Stomach (tissue), 19 donors: ENCODE measurements at places on chromosomes 3 and 15. TPM values are rescaled to one million over a fixed set of nuclear protein-coding genes. Genes with fewer than 3 reads are reported as not detected.

The MGLL gene
- total RNA-seq = 118 TPM

The RBSN gene
- total RNA-seq = 46.7 TPM

The VWA5B2 gene
- total RNA-seq = 1.2 TPM

GRCh38 chr3:132116601-132117000 lies 81.8 kb upstream of the CPNE4 start:
- no peak overlapping the region for H3K4me3 ChIP-seq
- DNase-seq = no peak
- H3K27ac ChIP-seq = no peak overlapping the region
- H3K4me1 ChIP-seq = no peaks in the 10 kb centered on the region
- no peaks in the 10 kb centered on the region for H3K27me3 ChIP-seq

GRCh38 chr15:90598031-90598577 lies 68.4 kb downstream of the CRTC3 start:
- peaks cover 49% of the 10 kb centered on the region for H3K4me1 ChIP-seq
- H3K27me3 ChIP-seq = no peaks in the 10 kb centered on the region
- H3K4me3 ChIP-seq = no peak overlapping the region
- peak overlapping the region; percentile 86 for H3K27ac ChIP-seq

DNA sequence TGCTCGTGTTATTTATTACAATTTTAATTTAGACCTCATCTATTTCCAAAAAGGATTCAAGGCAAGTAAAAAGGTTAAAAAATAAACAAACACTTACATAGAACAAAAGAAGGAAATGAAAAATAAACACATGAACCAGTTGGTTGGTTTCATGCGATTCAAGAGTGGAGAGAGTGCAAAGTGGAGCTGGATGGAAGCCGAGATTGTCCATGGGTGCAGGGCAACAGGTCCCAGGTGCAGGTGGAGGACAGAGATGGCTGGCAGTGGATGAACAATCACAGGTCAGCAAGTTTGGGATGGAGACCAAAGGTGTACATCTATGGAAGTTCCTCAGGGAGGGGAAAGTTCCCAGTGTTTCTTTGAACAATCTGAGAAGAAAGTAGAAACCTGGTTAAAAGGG lies 11.6 kb upstream of the SEMA5B start:
- no peaks in the 10 kb centered on the region for H3K27me3 ChIP-seq
- no peak overlapping the region for H3K4me3 ChIP-seq
- H3K27ac ChIP-seq = no peak overlapping the region
- DNase-seq = no peak
- no peaks in the 10 kb centered on the region for H3K4me1 ChIP-seq

DNA sequence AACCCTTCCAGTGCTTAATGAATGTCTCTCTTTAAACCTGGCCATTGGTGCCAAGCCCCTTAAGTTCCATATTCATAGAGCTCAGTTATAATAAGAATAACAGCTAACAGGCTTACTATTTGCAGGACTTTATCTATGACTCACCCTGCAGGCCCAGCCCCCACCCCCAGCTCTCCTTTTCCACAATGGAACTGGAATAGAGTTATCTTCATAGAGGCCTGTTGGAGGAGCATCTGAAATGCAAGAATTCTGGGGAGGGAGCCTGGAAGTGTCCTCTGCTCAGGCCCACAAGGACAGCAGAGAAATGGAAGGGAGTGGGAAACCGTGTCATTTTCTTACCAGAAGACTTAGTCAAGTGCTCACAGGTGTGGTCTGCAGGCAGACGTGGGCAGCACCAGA lies 52.8 kb downstream of the SEMA5B start:
- H3K27ac ChIP-seq = peak overlapping the region; percentile 16
- H3K4me1 ChIP-seq = peaks cover 37% of the 10 kb centered on the region
- H3K36me3 ChIP-seq = no peaks in the 10 kb centered on the region
- H3K27me3 ChIP-seq = no peaks in the 10 kb centered on the region

DNA sequence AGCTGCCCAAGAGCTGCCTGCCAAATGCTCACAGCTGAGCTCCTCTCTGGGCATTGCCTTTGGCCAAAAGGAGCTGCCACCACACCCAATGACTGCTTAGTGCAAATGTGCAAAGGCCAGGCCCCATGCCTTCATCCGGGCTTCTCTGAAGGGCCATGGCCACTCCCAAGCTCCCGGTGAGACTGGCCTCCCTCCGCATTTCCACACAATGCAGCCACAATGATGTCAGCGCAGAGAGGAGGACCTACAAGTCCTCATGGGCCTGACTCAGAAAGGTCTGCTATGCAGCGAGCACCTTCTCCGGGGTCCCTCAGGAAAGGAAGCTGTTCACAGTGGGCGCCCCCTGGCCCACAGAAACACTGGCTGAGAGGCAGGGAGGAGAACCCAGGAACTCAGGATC lies 12.7 kb downstream of the OXTR start:
- H3K4me3 ChIP-seq = no peak overlapping the region
- H3K27ac ChIP-seq = no peak overlapping the region
